ENCODE measurements at places on chromosomes 6 and 20. TPM values are rescaled to one million over a fixed set of nuclear protein-coding genes. Genes with fewer than 3 reads are reported as not detected.

Gene PRDM1
- total RNA-seq: 3.3 TPM

Gene COL9A3
- total RNA-seq: 5.2 TPM

Gene SLC2A10
- total RNA-seq: not detected

Gene KIF25
- total RNA-seq: not detected

Measured in OCI-LY7 (cell line).